CD4-positive, alpha-beta T cell treated with Interleukin-2 at 100 ng/mL for 4 hours (primary cell): ENCODE measurements at places on chromosomes 7 and 10.

GRCh38 chr7:35967366-35968139 lies 166.7 kb downstream of the SEPTIN7 start:
- DNase-seq, result no peak

GRCh38 chr10:53403688-53404087 lies 631.1 kb upstream of the MBL2 start:
- no peak for DNase-seq

GRCh38 chr10:7162331-7162730 lies 248.5 kb downstream of the SFMBT2 start:
- no peak for DNase-seq

DNA sequence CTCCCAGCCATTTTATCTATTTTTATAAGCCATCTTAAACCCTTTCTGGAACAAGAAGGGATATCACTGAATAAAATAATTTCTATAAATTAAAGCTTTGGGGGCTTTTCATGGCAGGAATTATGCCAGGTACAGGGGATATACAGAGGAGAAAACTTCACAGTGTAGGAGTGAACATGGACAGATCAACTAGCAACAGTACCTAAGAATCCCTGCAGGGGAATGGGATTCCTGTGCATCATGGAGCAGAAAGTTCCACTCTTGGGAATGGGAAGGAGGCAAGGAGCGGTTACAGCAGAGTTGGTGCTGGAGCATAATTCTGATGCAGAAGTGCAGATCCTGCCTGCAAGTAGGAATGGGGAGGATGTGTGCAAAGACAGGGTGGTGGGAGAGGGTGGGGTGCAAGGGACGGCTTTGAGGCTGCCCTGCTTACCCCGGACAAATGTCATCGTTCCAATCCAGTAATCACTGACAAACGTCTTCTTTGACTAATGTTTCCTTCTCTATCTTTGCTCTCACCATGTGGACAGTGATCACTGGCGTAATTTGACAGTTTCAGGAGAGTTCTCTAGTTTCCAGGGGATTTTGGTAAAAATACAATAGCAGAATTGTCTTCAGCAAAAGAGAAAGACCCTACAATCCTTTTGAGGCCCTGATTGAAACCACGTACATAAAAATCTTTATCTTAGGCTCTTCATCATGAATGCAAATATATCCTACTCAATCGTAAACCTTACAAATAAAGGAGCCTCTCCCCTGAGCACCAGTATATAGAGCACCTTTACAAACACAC lies 196.7 kb downstream of the HECW1 start:
- no peak for DNase-seq

- no peak for DNase-seq
Measured at GRCh38 chr10:89346405-89347254, 18.8 kb downstream of the IFIT3 start.

- DNase-seq, result no peak
Measured at GRCh38 chr10:23198940-23199767, 7.0 kb downstream of the PTF1A start.

- DNase-seq, result no peak
Measured at GRCh38 chr10:90319188-90319914, 538.5 kb downstream of the HTR7 start.

DNA sequence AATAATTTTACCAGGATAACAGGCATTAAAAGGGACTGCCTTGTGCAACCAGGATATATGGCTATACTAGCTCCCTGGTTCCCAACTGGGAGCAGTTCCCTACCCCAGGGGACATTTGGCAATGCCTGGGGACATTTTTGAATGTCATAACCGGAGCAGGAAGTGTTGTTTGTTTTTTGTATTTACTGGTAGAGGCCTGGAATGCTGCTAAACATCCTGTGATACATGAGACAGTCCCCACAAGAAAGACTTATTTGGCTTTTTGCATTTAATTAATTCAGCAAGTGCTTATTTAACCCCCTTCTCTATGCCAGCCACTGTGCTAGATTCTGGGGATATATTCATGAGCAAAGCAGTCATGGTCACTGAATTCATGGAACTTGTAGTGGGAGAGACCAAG lies 181.2 kb downstream of the BBS9 start:
- no peak for DNase-seq

GRCh38 chr7:45679516-45679915 lies 105.3 kb downstream of the ADCY1 start:
- DNase-seq, result no peak

- DNase-seq, result no peak
Measured at GRCh38 chr10:13928451-13928850, 341.7 kb downstream of the PRPF18 start.

- DNase-seq, result no peak
Measured at GRCh38 chr7:66758950-66759628, 18.6 kb downstream of the RABGEF1 start.

- no peak for DNase-seq
Measured at GRCh38 chr7:37738321-37738720, 54.8 kb downstream of the GPR141 start.

- DNase-seq, result no peak
Measured at GRCh38 chr10:34539533-34540315, 275.4 kb downstream of the PARD3 start.
